ENCODE measurements at places on chromosomes 3 and 15. TPM values are rescaled to one million over a fixed set of nuclear protein-coding genes. Genes with fewer than 3 reads are reported as not detected.

GRCh38 chr3:173814809-173815208 lies 417.3 kb downstream of the NLGN1 start:
- DNase-seq: no peak

DNA sequence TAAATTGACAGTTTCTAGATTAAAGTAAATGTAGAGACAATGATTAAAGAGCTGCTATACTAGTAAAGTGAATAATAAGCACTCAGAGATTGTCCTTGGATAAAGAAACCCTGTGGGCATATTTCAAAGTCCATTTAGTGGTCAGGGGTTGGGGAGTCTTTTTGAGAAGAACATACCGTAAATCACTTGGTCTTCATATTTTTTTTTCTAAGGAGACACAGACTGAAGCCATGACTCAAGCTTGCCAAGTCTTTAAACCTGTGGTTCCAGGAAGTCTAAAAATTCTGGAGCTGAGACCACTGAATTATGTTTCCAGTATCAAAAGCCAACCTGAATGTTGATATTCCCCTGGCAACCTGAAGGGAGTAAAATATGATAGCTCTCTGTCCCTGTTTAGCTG lies 171.0 kb downstream of the TPRG1 start:
- no peak for DNase-seq

GRCh38 chr15:77243135-77243534 lies 172.2 kb upstream of the TSPAN3 start:
- no peak for DNase-seq

GRCh38 chr15:44836094-44836493 lies 99.8 kb downstream of the TRIM69 start:
- DNase-seq: no peak

- no peak for DNase-seq
Measured at GRCh38 chr15:62734706-62735105, 307.8 kb upstream of the TPM1 start.

GRCh38 chr15:76905855-76906254 lies 715 bp upstream of the SCAPER start:
- no peak for DNase-seq

DNA sequence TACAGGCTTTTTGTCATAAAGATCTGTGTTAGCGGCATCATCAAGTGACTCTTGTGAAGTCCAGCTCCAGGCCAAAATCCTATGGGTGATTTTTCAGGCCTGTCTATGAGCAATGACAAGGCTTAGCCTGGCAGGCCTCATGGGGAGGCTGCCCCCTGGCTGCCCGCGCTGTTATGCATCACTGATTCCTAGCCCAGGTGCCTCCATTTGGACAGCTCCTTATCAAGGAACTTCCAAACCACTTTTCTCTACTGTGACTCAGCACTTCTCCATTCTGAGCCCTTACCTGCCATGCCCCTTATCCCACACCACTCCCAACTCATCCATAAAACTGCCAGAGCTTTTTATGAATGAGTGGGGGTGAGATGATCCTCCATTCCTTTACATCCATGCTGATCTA lies 91.5 kb upstream of the C3orf80 start:
- no peak for DNase-seq

- no peak for DNase-seq
Measured at GRCh38 chr15:39066677-39067076, 502.1 kb upstream of the RASGRP1 start.

GRCh38 chr3:33041909-33042308 lies 55.0 kb downstream of the GLB1 start:
- DNase-seq: no peak

DNA sequence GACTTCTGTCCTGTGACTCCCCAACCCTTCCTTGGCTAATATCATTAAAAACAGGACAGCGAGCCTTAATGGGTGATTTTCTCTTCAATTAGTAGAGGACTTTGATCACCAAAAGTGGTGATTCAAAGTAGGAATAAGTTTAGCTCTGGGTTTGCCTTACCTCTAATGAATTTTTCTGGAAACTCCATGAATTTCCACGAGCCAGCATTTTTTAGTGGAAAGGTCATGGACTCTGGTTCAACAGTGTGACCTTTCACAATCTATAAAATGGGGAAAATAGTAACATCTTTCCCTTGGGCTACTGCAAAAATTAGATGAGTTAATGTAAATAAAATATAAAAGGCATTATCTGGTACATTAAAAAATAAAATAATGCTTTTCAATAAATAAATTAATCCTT lies 417.8 kb upstream of the NR2F2 start:
- no peak for DNase-seq

DNA sequence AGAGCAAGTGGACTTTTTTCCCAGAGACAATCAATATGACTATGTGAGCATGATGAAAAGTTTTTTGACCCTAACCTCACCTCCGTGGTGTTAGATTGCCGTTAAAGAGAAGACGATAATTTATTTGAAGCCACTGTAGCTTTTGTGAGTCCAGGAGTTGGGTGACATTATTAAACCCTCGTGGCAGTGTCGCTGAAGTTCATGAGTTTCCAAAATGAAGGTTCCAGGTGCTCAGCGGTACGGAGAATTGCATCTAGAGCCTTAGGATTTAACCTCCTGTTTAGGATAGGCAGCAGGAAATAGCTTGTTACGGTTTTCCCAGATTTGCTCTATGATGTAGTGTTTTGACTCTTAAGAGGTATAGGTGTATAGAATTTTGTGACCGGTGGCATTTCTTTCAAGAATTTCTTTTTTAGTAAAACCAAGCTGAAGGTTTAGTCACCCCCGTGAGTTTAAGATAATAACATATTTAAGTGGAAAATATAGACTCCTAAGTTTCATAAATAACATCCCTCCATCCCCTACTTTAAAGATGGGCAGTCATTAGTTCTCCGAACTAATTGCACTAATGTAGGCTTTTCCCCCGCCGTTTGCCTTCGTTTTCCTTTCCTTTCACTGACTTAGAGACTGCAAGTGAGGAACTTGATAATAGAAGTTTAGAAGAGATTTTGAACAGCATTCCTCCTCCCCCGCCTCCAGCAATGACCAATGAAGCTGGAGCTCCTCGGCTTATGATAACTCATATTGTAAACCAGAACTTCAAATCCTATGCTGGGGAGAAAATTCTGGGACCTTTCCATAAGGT lies 2.0 kb downstream of the SMC4 start:
- no peak for DNase-seq

GRCh38 chr3:37308247-37308646 lies 133.9 kb upstream of the LRRFIP2 start:
- no peak for DNase-seq

GRCh38 chr3:141262308-141262705 lies 30.7 kb downstream of the PXYLP1 start:
- no peak for DNase-seq

DNA sequence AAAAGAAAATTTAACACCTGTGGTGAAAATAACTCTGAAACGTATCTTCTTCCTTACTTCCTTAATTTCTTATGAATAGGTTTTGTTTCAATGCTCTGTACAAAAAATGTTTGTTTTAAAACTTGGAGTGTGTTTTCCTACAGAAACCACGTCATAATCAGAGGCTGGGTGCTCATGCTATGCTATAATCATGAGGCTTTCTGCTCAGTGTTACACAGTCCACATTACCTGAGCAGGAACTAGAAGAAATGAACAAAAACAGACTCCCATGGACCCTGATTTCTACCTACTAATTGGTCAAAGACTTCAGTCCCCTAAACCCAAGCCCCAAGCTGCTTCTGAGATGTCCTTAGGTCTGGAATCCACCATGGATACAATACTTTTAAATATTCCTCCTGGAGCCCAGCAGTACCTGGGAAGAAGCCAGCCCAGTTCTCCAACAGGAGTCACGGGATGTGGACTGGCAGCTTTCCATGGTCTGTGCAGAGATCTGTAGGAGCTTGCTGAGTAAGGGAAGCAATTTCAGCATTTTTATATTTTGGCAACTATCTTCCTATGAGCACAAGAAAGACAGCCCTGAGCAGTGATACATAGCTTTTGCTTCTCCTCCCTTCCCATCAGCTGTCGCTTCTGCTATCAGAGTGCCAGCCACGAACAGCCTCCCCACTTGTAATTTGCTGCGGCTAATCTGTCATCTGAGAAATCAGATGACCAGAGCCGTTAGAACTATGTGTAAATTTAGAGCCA lies 65.6 kb downstream of the WDR72 start:
- no peak for DNase-seq

DNA sequence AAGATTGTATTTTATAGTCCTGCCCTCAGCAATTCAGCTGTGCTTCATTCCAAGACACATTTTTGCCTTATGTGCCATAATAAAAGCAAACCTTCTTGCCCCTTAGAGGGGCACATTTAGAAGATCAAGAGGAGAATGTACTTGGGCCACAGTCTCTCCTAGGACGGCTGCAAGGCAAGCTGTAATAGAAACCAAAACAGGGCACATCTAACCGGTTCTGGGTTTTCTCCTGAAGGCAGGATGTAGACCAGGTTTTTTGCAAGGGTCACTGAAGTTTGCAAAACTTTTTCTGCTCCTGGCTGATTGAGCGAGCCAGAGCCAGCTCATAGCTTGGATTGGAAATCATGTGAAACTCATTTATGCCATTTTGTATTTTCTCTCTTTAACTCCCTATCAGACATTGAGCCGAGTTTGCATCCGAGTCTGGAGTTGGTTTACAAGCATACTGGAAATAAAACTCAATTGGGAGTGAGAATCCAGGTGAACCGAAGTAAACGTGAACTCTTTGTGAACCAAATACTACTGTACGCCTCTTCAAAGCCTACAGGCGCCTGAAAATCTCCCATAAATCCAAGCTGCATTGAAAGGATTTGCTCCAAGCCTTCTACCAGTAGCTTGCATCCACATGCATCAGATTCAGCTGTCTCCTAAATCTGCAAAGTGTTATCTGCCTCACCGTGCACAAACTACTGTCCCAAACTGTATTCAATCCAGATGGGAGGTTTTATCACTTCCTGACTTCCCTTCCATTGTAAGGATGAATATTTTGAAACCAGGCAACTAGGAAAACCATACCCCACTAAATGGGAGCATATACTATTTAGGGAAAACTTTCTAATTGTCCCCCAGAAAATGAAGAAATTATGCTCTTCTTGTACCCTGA lies 60.9 kb upstream of the TSC22D2 start:
- no peak for DNase-seq

DNA sequence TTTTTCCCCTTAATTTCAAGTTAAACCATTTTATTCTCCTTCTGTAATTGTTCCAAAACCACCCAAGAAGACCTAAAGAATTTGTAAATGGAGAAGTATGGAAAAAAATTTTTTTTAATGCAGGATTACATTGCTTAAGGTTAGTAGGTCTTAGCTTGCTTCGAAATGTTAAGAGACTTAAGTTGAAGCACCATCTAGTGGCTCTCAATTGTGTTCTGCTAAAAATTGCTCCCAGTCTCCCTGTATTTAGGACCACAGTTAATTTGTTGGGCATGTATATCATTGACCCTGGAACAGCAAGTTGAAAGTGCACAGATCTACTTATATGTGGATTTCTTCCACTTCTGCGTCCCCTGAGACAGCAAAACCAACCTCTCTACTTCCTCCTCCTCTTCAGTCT lies 32.4 kb downstream of the CD200R1L start:
- no peak for DNase-seq

DNA sequence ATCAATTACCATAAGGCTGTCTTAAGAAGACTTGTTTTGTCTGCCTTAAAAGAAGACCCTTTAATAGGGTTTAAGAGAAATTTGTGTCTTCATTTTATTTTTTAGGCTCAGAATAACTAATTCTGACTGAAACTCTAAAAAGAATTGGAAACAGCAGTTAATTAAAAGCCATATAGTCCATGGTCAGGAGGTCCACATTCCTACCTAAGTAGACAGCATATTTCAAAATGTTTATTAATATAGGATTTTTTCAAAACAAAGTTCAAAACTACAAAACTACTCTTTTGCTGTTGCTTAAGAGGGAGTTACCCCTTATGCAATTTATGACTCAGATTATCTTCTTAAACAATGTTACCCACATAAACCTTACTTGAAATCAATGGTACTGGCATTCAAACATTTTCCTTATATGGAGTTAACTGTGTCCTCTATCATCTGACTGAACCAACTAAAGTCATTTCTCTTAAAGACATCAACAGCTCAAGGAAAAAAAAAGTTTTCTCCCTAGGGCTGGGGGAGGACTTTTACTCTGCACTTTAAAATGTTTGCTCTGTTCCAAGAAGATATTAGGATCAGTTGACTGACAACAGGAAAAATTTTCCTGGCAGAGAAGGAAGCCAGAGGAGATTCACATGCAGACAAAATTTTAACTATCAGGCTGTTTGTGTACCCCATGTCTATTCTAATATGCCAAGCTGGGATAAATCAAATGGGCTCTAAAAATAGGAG lies 56.8 kb upstream of the NANOGP8 start:
- no peak for DNase-seq

DNA sequence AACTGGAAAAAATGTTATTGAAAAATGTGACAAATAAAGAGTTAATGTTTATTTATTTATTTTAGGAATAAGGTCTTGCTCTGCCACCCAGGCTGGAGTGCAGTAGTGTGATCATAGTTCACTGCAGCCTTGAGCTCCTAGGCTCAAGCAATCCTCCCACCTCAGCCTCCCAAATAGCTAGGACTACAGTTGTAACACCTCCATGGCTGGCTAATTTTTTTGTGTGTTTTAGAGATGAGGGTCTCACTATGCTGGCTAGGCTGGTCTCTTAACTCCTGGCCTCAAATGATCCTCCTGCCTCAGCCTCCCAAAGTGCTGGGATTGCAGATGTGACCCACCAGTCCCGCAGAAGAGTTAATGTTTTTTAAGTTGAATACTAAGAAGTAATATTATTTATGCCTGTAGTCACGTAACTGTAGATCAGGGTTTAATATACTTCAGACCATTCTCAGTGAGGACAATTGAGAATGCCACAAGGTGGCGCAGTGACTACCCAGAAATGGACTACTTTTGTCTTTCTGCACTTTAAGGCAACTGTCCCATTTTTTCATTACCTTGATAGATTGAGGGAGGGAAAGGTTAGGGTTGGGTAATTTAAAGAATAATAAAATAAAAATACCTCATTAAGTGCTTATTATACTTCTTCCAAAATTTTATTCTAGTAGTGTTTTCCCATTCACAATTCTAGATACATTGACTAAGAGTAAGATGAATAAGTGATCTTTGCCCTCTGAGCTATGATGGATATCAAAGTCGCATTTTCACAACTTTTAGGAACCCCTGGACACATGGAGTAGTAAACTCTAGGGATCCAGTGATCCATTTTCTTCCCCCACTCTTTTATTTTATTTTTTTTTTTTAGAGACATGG lies 6.0 kb downstream of the MUC13 start:
- DNase-seq: no peak

DNA sequence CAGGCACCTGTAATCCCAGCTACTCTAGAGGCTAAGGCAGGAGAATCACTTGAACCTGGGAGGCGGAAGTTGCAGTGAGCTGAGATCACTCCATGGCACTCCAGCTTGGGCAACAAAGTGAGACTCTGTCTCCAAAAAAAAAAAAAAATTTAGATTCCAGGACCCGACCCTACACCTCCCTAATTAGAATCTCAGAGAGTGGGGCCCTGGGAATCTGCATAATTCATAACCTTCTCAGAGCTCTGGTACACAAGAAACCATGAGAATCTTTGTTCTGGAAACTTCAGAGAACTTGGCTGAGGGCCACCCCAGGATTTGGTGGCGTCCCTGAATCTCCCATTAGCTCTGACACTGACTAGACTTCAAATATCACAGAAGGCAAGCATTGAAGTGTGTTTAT lies 31.5 kb downstream of the B3GNT5 start:
- no peak for DNase-seq

- DNase-seq: no peak
Measured at GRCh38 chr15:60407415-60407805, 9.6 kb upstream of the ANXA2 start.

- no peak for DNase-seq
Measured at GRCh38 chr3:4786431-4786830, 192.8 kb upstream of the BHLHE40 start.

Gene CRABP1
- total RNA-seq: not detected

Gene CIP2A
- 2.9 TPM for total RNA-seq

Gene CX3CR1
- total RNA-seq: 1.9 TPM

Gene FYCO1
- total RNA-seq: 67.4 TPM

Gene GP5
- total RNA-seq: 0.05 TPM

Gene BTLA
- 0.38 TPM for total RNA-seq

All from posterior vena cava (tissue), 2 donors.